RPMI7951 (cell line): ENCODE measurements at places on chromosomes 5 and 9. TPM values are rescaled to one million over a fixed set of nuclear protein-coding genes. Genes with fewer than 3 reads are reported as not detected.

RANBP3L gene
- total RNA-seq, result 2.6 and 3.3 TPM in 2 replicates

OR1J2 gene
- not detected in 2 replicates for total RNA-seq

DNA sequence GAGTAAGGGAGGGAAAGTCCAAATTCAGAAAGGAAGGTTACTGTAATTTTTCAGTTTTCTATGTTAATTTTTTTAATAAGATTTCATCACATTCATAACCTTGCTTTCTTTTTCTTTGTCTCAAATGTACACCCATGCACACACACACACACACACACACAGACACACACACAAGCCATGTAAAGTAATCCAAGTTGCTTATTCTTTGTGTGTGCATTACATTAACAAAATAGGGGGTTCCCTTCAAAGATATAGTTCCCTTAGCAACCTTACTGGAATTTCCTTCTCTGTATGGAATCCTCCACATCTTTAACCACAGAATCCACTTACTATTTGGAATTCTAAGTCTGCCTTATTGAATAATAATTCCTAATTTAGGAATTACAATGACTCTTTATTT, 32.7 kb downstream of the ZNF366 start:
- no peak for DNase-seq

- no peak for DNase-seq
Measured at GRCh38 chr9:15220658-15221318, 86.2 kb downstream of the TTC39B start.

- no peak for DNase-seq
Measured at GRCh38 chr5:26802944-26803343, 235.4 kb downstream of the CDH9 start.

DNA sequence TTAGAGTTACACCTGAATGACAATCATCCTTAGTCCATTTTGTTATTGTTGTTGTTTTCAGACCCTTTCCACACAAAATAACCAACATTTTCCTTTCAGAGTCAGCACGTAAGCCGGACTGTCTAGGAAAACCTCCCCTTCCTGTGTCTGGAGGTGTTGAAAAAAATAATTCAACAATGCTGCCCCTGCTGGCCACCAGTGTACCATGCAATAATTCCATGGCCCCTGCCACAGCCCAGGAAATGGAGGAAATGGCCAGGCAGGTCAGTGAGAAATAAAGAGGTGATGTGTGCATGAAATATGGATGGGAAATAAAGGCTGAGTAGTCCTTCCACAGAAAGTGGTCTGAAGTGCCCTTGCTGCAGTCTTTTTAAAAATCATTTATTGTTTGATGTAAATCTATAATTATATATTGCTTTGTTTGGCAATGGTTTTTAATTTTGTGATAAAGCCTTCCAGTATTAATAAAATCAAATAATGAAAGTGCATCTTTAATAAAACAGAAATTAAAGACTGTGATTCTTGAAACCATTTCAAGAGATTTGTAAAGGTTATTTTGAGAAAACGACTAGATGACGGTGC, 152.8 kb upstream of the PAPPA start:
- no peak for DNase-seq

DNA sequence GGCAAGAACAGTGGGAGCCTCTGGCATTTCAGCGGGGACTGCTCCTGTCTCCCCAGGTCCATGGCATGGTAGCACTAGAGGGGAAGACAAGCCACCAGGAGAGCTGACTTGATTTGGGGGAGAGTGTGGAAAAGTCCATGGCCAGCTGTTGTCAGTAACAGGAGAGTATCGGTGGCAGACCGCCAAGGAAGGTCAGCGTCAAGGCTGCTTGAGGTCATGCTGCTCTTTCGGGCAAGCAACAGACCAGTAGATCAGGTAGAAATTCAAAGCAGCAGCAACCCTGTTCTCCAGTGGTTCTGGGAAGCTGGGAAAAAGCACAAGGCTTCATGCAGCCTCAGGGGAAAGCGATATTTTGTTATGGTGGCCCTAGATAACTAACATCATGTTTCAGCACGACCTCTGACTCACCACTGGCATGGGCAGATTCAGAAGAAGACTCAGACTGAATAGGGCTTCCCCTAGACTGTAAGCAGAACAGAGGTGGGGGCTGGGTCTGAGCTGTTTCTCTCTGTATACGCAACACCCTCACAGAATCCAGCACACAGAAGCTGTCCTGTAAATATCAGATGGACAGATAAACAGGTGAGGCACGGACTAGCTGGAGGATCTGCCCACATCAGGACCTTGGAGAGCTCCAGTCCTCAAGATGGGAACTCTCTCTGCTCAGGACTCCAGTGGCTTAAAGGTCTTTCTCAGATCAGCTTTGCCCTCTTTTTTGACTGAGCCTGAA, 35.2 kb upstream of the PLEKHG4B start:
- peak; percentile 48 for DNase-seq
